ENCODE measurements at places on chromosomes 7 and 10.

DNA sequence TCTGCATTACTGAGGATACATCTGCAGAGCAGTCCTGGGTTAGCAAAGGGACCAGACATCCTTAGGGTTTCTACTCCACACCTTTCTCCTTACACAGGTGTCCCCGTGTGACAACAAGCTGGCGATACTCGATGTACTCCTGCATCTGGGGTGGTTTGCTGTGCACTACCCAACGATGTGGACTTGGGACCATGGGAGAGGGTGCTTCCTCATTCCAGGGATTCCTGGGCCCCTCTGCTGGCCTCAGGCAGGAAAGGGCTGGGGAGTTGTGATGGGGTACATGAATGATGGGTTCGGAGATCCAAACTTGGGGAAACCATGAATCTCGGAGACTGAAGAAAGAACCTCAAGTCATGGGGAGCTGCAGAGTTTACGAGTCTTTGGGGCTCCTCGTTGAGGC, 179.6 kb upstream of the GALNT17 start:
- no peak for DNase-seq

DNA sequence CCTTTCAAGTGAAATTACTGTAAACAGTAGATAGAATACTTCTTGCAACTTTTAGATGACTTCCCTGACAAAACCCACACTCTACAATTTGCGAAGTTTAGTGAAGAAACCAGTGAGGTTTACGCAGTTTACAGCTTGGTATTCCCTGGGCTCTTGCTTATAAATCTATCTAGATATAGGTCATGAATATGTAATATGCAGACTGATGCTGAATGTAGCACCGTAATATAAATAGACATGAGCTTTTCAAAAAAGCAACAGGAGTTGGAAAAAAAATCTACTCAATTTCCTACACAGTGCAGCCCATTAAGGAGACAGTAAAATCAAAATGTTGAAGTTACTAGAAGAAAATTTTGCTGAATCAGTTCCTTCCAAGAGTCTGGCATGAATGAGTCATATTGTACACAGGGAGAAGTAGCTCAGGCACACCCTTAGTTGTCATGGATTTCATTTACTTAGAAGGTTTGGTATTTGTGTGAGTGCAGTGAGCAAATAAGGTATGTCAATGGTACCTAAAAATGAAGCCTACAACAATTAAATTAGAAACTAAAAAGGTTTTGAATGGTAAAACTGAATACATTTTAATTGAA, 67.7 kb upstream of the NEUROD6 start:
- peak; percentile 61 for DNase-seq

DNA sequence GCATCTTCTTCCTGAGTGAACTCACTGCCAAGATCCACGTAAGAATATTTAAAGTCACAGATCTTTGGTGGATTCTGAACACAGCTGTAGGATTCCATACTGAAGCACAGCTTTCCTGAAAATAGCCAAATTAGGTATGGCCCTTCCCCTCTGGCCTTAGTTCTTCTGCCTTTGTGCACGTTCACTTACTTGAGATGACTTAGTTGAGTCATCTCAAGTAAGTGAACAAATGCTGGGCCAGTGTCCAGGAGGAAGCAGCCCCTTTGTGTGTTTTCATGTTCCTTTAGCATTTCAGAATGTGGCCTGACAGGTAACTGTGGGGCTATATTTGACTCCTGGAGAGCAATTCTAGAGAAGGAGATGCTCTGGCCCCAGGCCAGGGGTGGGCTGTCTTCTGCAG, 51.5 kb downstream of the CCNY start:
- DNase-seq = no peak

DNA sequence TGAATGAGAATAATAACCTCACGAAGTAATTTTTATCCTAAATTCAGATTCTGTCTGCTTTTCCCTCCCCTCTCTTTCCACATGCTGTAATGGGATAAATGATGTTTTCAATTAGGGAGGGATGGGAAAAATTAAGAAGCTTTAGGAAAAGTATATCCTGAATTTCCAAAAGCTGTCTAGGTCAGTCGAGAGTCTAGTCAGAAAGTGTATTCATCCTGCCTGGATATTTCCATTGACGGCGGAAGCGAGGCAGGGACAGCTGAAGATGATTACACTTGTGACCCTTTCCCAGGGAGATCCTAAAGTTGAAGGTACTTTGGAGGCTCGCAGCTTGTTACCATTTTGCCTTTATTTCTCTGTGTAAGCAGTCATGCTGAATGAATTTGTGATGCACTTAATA, 204.1 kb downstream of the ZNF365 start:
- DNase-seq = no peak

DNA sequence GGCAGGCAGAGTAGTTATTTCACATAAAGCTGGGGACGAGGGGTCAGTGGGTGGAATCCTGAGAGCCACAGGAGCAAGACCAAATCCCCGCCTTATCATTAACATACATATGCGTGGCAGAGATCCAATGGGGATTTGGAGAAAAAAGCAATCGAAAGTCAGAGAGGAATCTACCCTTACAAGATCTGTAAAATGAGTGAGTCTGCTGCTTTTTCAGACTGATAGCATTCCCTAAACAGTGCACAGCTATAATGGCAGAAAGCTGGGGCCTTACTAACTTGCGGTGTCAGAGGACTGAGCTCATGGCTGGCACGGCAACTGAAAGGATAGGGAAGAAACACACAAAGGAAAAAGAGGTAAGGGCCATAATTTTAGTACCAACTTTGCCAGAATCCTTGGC, 25.0 kb downstream of the GPR22 start:
- no peak for DNase-seq

DNA sequence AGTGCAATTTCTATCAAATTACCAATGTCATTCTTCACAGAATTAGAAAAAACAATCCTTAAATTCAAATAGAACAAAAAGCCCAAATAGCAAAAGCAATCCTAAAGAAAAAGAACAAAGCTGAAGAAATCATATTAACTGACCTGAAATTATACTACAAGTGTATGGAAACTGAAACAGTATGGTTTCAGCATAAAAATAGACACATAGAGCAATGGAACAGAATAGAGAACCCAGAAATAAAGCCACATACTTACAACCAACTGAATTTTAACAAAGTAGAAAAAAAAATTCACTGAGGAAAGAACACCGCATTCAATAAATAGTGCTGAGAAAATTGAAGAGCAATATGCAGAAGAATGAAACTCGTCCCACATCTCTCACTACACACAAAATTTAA, 142.0 kb upstream of the CHRM2 start:
- DNase-seq = no peak
